ENCODE measurements at places on chromosomes 1 and 21.

DNA sequence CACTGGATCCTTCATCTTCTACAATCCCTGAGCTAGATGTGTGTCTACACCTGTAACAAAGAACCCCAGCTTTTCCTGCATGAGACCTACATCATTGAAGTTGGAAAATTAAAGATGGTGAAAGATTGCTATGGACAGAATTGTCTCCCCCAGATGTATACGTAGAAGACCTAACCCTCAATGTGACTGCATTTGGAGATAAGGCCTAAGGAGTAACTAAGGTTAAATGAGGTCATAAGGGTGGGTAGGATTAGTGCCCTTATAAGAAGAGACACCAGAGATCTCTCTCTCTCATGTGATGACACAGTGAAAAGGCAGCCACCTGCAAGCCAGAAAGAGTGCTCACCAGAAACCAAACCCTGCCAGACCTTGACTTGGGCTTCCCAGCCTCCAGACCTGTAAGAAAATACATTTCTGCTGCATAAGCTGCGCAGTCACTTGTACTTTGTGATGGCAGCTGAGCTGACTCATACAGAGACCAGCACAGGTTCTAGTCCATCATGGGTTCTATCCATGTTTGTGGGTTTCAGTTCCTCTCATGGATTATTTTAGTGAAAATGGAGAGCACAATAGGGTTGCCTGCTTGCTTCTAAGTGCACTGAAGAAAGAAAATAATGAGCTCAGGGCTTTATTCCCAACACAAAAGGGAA is 180.8 kb downstream of the TPR start:
- DNase-seq: no peak

- DNase-seq: no peak
Measured at GRCh38 chr1:166884040-166884642, 8.1 kb upstream of the TADA1 start.

GRCh38 chr1:9827558-9828185 is 3.9 kb upstream of the CLSTN1 start:
- no peak for DNase-seq

DNA sequence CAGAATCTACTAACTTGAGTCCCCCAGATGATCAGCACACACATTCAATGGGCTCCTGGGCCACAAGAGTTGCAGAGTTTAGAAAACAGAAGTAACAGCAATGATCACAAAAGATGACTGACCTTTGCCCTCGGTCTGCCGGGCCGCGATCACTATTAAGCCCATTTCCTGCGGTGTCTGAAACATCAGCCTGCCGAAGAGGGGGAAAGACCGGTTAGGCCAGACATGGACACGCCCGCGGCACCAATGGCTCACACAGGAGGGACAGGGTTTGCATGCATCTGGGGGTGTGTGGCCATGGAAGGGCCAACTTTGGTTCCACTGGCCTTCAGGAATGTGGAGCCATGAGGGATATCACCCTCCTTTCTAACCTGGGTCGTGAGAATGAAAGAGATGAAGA is 68.2 kb downstream of the SIM2 start:
- DNase-seq: no peak

- DNase-seq: no peak
Measured at GRCh38 chr21:21230672-21231071, 232.5 kb downstream of the NCAM2 start.

GRCh38 chr21:10539956-10540355 is 18.6 kb downstream of the TPTE start:
- no peak for DNase-seq
